ENCODE measurements at places on chromosomes 2 and 18.

GRCh38 chr2:160300203-160300602 lies 100.1 kb upstream of the ITGB6 start:
- DNase-seq, result no peak

DNA sequence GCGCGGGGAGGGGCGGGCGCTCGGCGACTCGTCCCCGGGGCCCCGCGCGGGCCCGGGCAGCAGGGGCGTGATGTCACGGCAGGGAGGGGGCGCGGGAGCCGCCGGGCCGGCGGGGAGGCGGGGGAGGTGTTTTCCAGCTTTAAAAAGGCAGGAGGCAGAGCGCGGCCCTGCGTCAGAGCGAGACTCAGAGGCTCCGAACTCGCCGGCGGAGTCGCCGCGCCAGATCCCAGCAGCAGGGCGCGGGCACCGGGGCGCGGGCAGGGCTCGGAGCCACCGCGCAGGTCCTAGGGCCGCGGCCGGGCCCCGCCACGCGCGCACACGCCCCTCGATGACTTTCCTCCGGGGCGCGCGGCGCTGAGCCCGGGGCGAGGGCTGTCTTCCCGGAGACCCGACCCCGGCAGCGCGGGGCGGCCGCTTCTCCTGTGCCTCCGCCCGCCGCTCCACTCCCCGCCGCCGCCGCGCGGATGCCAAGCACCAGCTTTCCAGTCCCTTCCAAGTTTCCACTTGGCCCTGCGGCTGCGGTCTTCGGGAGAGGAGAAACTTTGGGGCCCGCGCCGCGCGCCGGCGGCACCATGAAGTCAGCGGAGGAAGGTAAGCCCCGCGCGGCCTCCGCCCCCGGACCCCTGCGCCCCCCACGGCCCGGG lies at the start of gene NFATC1:
Gene NFATC1, plus strand, starts transcription at position 170 of the 644 bp plus-strand sequence. Its CDS starts 295 bp downstream, at position 465.
- no peak for DNase-seq

GRCh38 chr2:58535182-58535581 lies 294.1 kb upstream of the FANCL start:
- no peak for DNase-seq

GRCh38 chr2:105081006-105081601 lies 43.2 kb downstream of the MRPS9 start:
- DNase-seq, result no peak

GRCh38 chr2:104944495-104944894 lies 90.6 kb downstream of the POU3F3 start:
- DNase-seq, result no peak

DNA sequence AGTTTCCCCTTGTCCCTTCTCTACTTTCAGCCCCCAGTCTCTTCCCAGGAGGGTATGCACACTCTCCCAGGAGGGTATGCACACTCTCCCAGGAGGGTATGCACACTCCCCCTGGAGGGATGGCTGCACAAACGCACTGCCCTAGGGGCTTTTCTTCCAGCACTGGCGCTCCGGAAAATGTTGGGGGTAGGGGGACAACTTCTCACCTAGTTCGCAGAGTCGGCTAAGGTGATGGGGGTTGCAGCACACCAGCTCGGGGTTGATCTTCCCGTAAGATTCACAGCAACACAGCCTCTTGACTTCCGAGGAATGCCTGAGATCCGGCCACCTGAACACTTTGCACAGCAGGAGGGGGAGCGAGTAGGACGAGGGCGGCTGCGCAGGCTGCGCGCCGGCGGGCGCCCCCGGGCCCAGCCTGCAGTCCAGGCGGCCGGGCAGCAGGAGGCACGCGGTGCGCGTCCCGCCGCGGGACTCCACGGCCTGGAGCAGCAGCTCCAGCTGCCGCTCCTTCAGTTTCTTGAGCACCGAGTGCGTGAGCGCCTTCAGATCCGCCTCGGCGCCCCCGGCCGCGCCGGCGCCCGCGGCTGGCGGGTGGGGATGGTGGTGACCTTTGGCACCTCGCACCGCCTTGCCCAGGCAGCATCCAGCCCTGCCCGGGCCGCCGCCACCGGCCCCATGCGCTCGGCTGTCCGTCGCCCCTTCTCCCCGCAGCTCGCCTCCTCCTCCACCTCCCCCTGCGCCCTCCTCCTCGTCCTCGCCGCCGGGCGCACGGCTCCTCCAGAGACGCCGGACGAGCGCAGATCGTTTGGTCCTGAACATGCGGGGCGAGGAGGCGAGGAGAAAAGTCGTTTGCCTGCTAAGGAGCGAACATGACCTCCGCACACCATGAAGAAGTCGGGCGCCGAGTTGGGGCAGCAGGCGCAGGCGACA lies 894 bp downstream of the SMAD7 start:
- no peak for DNase-seq

DNA sequence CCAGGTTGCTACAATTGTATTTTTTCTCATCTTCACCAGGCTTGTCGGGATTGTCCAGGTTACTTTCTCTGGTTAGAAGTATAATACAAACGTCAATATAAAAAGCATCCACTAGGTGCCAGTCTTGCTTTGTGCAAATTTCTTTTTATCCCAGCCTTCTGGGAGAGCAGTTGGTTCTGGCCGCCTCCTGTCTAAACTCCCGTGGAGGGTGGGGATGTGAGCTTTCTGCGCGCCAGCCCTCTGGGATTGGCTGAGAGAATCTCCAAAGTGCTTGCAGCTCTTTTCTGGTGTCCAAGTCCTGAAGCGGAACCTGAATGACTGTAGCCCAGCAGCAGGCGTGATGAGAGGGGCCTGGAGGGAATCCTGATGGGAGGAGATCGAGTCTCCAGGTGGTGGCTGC lies 22.4 kb upstream of the TOGARAM2 start:
- no peak for DNase-seq

- DNase-seq, result no peak
These were observed 110.0 kb upstream of the EPAS1 start for GRCh38 chr2:46187112-46187618.

- DNase-seq, result no peak
These were observed 2.9 kb upstream of the CLEC4F start for GRCh38 chr2:70823249-70823648.

DNA sequence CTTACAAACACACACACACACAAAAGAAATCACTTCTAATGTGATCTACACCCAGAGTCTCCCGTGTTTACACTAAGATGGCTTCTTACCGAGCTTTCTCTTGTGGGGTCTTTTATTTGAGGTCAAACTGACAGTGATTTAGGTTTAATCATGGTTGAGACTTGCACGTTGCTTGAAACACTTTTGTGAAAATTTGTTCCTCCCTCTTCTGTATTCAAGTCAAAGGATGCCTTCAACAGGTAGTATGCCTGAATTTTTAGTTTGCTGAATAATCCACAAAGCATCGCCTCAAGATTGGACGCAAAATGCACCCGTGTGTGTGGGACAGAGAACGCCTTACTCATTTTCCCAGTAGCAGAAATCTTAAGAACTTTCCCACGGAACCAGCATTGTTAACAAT lies 4.0 kb upstream of the ZNF516 start:
- no peak for DNase-seq

GRCh38 chr2:53668624-53669026 lies 99.0 kb upstream of the CHAC2 start:
- DNase-seq, result no peak

DNA sequence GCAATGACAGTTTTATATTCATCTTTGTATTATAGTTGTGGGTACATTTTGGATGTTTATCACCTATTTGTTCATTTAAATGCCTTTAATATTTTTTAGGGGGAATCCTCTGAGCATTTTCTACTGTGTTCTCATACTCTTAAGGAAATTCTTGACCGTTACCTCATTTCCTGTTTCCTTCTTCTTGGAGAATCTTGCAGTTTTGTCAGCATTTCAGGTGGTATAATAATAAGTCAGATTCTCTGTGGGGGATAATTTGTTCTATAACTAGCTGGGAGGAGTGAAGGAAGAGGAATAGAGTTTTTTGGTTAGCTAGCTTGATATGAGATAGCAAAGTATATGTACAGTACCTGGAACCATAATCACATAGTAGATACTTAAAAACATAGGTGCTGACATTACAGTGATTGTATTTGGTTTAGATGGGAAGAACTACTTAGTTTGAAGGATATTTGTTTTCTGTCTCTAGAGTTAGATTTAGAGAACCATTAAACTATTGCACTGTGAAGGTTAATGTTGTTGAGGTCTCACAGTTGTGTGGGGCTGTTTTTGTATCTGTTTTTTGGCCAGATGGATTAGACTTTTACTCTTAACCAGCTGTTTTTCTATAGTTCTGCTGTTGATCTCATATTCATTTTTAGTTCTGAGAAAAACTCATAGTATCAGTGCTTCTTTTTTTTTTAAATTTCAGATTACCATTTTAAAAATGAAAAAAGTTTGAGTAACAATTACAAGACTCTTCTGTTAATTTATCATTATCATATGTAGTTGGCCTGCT lies 14.2 kb downstream of the MTX2 start:
- DNase-seq, result no peak

DNA sequence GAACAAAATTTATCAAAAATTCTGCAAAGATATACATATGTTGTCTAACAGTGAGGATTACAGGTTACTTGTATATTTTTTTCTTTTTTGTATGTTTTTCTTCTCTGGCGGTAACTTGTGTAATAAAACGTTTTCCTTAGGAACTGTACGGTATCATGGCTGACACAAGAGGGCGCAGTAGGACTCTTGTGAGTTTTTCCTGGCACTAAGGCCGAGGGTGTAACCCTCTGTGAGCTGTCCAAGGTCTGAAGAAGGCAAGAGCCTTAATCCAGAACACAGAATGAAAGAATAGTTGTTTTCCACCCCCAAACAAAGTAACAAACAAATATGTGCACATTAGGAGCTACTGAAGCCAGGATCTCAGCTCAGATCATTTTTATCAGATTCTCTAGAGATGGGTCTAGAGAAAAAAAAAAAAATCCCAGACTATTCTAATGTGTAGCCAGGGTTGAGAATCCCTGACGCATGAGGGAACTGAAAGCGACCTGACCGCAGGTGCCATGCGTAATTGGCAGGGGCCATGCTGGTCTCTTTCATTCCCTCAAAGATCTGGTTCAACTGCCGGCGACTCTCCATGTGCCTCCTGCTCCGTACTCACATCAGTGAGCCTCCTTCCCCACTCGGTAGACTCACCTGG lies 27.0 kb downstream of the TMEM200C start:
- DNase-seq, result no peak

DNA sequence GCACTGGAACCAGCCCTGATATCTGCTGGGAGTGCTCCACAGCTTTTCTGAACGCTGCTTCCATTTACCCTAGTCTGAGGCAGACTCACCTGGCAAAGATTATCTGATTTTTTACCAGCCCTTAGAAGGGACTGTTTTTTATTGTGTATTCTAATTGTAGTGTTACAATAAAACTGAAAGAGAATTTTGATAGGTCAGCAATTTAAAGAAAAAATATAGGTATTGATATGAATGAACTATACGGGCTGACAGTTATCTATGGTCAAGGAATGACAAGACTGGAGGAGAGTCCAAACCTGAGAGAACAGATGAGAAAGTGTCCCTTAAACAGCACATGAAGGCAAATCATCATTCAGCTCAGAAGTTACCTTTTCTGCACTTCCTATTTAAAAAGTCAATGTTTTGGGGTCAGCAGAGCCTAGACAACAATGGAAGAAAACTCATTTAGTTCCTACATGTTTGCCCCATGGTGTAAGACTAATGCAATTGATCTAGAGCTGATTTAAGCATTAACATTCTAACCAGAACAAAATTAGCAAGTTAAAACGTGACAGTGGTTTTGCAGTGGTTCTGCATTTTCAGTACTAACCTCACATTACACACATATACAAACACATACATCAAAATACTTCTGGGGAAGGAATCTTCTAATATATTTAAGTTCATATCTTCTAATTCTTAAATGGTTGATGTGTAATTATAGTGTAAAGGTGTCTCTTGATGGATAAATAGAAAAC lies 500.9 kb downstream of the TGIF1 start:
- DNase-seq, result no peak

- no peak for DNase-seq
These were observed at the start of gene FRZB for GRCh38 chr2:182866461-182867406. Gene FRZB, minus strand, starts transcription at chr2:182866637. Its CDS starts 85 bp downstream, at chr2:182866552.

DNA sequence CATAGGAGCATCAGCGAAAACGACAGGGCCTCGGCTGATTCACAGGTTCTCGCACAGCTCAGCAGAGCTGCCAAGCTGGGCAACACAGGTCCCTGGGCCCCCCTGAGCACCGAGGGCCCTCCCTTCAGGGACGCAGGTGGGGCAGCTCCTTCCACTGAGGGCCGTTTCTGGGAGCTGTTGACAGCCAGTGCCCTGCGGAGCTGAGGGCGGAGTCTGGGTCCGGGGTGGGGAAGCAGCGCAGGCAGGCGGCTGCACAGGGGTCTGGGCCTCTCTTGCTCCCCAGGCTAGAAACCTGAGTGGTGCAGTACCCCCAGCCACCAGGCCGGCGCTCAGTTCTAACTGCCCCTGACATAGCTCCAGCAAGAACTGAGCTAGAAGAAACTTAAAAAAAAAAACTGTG lies 65.7 kb downstream of the PXDN start:
- DNase-seq, result no peak

- no peak for DNase-seq
These were observed 416.8 kb downstream of the RNF144A start for GRCh38 chr2:7333960-7334493.

- no peak for DNase-seq
These were observed 163.0 kb upstream of the NOSTRIN start for GRCh38 chr2:168639441-168639898.

DNA sequence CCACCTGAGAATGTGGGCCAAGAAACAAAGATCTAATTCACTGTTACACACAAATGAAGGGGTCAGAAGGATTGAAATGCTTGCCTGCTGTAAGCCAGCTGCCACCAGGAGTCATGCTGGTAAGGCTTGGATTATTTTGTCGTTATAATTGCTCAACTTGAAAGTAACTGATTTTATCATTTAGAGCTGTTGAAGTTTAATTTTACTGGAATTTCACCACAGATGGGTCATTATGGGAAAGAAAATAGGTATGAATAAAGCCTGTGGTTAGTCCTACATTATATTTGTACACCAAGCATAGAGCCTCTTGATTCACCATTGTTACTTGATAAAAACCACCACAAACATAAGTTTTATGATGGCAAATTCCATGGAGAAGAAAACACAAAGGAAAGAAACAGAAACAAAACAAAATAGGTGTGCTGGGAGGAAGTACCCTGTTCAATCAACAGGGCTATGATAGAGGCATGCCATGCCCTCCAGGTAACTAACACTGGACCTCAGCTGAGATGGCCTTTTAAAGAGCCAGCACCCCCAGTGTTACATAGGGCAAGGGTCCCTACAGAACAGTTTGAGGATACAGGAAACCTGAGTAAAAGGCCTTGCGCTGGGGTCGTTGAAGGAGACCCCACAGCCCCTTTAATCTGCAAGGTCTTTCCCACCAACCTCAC lies 3.0 kb downstream of the CLEC4F start:
- DNase-seq, result no peak

DNA sequence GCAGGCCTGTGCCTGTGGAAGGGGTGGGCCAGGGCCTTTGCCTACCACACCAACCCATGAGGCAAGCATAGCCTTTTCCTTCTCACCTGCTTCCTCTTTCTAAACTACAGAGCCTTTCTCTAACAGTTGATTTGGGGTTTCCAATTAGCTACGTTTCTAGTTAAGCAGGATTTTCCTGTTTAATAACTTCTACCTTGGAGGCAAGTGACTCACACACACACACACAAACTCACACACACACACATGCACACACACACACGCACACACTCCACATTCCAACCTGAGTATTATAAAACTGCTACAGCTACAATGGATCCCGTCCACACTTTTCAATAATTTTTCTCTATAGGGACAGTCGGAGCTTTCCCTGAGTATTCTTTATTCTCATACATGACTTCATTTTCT lies 84.9 kb downstream of the SOX11 start:
- no peak for DNase-seq

Data from activated effector memory CD4-positive, alpha-beta T cell treated with Interleukin-2 at 50 U/mL for 16 hours (primary cell).